ENCODE measurements at places on chromosomes 1 and 21.

DNA sequence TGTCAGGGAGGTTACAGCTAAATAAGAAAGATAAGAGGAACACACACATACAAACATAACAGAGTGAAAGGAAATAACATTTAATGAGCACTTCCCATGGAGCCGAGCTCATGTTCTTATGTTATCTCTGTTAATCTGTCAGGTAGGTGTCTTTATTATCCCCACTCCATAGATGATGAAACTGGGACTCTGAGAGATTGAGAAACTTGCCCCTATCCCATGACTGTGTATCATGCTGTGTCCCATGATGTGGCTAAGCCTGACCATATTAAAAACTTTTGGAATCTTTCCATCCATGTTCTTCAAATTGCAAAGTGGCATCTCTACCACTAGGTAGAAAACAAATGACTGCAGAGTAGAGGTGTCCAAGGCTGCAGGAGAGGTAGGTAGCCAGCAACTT is 285.2 kb upstream of the SGIP1 start:
- DNase-seq, result no peak

DNA sequence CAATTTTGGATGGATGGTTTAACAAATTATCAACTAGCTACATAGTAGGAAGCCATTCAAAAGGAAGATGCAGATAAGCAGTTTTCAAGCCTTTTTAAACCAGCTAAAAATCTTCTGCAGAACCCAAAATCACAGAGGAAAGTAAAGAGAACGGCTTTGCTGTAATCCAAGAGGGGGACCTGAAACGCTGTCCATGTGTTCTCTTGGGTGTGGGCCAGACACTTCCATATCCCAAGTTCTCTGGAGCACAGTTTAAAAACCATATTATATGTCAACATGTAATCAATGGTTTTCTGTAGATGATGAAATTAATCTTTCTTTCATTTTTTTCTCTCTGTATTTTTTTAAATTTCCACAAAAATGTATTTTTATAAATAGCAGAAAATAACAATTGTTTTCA is 90.5 kb downstream of the SELENOF start:
- DNase-seq, result no peak

GRCh38 chr21:21163904-21164303 is 165.7 kb downstream of the NCAM2 start:
- peak; percentile 36 for DNase-seq

DNA sequence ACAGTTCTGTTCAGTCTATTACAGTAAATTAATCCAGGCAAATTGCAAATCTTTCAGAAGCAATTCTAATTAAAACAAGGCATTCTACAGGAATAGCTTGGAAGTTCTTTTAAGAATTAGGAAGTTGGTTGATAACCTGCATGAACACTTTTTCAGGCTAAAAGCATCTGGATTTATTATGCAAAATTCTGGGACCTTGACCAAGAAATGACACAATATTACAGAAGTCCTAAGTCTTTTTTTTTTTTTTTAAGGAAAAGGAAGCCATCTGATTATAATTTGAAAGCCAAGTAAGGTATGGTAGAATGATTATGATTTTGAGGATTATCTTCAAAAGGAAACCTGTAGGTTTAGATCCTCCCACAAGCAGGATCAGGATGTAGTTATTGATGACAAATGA is 74.7 kb upstream of the KCNK2 start:
- no peak for DNase-seq

- peak; percentile 42 for DNase-seq
Observed at GRCh38 chr21:26881504-26882228, 36.5 kb upstream of the ADAMTS1 start.

DNA sequence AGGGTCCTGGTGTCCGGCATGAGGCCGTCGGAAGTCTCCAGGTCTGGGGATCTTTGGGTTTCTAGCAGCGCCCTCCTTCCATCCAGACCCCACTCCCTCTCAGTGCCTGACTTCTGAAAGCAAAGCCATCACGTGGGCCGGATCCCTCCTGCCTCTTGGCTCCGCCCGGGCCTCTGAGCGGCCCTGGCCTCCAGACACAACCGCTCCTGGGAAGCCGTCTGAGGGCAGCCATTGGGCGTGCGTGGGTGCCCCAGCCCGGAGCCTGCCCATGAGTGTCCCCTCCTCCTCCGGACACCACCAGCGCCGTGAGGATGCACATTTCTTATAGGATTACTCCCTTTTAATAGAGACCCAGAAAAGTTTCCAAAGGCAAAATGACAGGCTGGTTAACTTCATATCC is 137.0 kb upstream of the ARHGEF16 start:
- no peak for DNase-seq

Measured in urothelium cell line (cell line).